ENCODE measurements at places on chromosomes 3 and 15. TPM values are rescaled to one million over a fixed set of nuclear protein-coding genes. Genes with fewer than 3 reads are reported as not detected.

Gene LSMEM2
- total RNA-seq, result not detected

Gene ZNF860
- total RNA-seq, result 1.9 TPM

Gene PLSCR1
- total RNA-seq, result 60.5 TPM

Gene RPP25
- 15.8 TPM for total RNA-seq

Gene SCAANT1
- not detected for total RNA-seq

Gene CISH
- 1.3 TPM for total RNA-seq

Gene ZKSCAN7
- total RNA-seq, result 1.3 TPM

Gene INKA1
- total RNA-seq, result 22.2 TPM

Gene EPM2AIP1
- 3.0 TPM for total RNA-seq

Gene SLC7A14
- total RNA-seq, result under 0.01 TPM

Gene AP3B2
- total RNA-seq, result not detected

Gene A4GNT
- total RNA-seq, result not detected

Gene MAGEL2
- not detected for total RNA-seq

Gene TBL1XR1
- 205 TPM for total RNA-seq

Gene HTR3E
- not detected for total RNA-seq

Gene PLA1A
- 0.96 TPM for total RNA-seq

Gene EAF2
- 0.72 TPM for total RNA-seq

Gene GOLGA6C
- not detected for total RNA-seq

Gene STRIT1
- not detected for total RNA-seq

Gene COL6A5
- not detected for total RNA-seq

Gene FOXL2
- not detected for total RNA-seq

Gene DNAH12
- total RNA-seq, result under 0.01 TPM

Gene TTBK2
- 8.2 TPM for total RNA-seq

Gene ACAN
- total RNA-seq, result not detected

Gene THSD4
- total RNA-seq, result 23.1 TPM

Gene FAH
- total RNA-seq, result 25.3 TPM

Gene NLGN1
- total RNA-seq, result 0.21 TPM

Gene GPR62
- total RNA-seq, result not detected

Gene FRMD5
- 1.7 TPM for total RNA-seq

Gene CACNA2D3
- not detected for total RNA-seq

Gene SNX22
- 0.21 TPM for total RNA-seq

Gene UBA5
- 19.8 TPM for total RNA-seq

Gene GOLGA6A
- total RNA-seq, result not detected

Gene CIDEC
- total RNA-seq, result not detected

Gene CD200R1
- 0.24 TPM for total RNA-seq

Gene CELF6
- total RNA-seq, result 0.24 TPM

Gene HLTF
- total RNA-seq, result 23.6 TPM

Gene ATP8B4
- 0.24 TPM for total RNA-seq

Gene GATA2
- total RNA-seq, result under 0.01 TPM

Gene HTR3C
- total RNA-seq, result not detected

Gene CLDN1
- 24.5 TPM for total RNA-seq

Gene TGM5
- total RNA-seq, result 0.21 TPM

Gene FBXL2
- total RNA-seq, result 20.7 TPM

Gene GOLGA8Q
- 0.64 TPM for total RNA-seq

Gene LRRIQ4
- not detected for total RNA-seq

Gene EFHB
- total RNA-seq, result 1.4 TPM

Gene SI
- not detected for total RNA-seq

Gene STX19
- 0.72 TPM for total RNA-seq

Gene SYNPR
- total RNA-seq, result not detected

Measured in tracheal epithelial cell (primary cell).